Hematopoietic multipotent progenitor cell treated with erythropoietin and hydrocortisone succinate and interleukin-3 and kit ligand, for 4 days (in vitro differentiated cells): ENCODE measurements at places on chromosomes 5 and 9.

DNA sequence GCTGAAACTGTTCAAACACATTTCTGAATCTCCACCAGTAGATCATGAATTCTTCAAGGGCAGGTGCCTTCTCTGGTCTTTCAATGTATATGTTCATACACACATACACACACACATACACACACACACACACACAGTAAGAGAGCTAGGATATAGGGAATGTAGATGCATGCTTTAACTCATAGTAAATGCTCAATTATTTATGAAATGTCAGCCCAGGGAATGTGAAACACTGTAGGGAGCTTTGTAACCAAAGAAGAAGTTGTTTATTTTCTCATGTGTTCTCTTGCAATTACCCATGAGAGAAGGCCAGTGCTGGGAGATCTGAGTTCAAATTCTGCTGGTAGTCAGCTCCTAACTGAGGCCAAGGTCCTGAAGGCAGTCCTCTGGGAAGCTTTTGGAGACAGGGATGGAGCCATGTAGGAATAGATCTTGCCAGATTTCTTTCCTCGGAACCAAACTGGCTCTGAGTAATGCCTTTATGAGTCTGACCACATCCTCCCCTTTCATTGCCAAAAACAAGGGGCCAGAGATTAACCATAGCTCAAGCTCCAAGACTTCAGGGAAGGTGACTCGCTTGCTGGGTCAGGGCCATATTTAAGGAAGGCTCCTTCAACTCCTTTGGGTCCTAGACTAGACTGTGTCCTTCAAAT is 487.0 kb upstream of the TNC start:
- no peak for DNase-seq

DNA sequence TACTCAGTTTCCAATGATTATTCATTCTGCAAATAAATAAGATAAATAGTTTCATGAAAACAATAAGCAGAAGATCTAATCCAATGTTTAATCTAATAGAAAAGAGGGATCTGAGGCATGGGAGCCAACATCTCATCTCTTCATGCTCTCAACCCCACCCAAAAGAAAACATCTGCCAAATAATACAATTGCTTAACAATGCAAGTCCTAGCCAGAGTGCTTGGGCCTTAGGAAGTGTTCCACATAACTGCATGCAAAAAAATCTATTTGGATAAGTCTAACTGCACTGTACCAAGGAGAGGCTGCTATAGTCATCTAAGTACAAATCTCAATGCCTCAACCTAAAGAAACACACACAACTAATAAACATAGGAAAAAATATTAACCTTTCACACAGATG is 606.0 kb downstream of the CDH9 start:
- no peak for DNase-seq

- no peak for DNase-seq
These were observed 178.0 kb downstream of the SEMA6A start for GRCh38 chr5:116396476-116397099.

DNA sequence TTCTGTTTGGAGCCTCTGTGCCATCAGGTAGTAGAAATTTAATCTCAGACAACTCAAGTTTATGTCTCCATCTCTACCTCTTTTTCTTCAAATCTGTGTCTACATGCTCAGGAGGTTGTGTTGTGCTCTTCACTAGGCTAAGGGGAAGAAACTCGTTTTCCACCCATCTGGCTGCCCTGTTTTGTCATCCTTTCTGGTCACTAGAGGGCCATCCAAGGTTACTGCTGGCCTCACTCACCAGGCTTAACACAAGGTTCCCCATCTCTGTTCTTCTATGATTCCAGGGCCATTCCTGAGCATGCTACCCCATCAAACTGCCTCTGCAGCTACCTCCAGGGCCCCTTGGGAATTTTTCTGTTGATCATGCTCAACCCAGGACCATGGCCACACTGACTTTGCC is 213.3 kb upstream of the FBXL7 start:
- no peak for DNase-seq
